Nephron progenitor cell (in vitro differentiated cells): ENCODE measurements at places on chromosomes 7 and 10.

GRCh38 chr7:35570937-35571336 lies 124.0 kb downstream of the HERPUD2 start:
- no peaks in the 10 kb centered on the region for H3K36me3 ChIP-seq
- peaks cover 7% of the 10 kb centered on the region for H3K27me3 ChIP-seq
- DNase-seq, result no peak
- peaks cover 7% of the 10 kb centered on the region for H3K4me1 ChIP-seq
- no peak overlapping the region for H3K4me3 ChIP-seq

- peaks cover 3% of the 10 kb centered on the region for H3K27me3 ChIP-seq
- H3K4me3 ChIP-seq, result no peak overlapping the region
- no peak overlapping the region for H3K27ac ChIP-seq
- no peaks in the 10 kb centered on the region for H3K36me3 ChIP-seq
Observed at GRCh38 chr7:36639826-36640225, 84.5 kb downstream of the AOAH start.

DNA sequence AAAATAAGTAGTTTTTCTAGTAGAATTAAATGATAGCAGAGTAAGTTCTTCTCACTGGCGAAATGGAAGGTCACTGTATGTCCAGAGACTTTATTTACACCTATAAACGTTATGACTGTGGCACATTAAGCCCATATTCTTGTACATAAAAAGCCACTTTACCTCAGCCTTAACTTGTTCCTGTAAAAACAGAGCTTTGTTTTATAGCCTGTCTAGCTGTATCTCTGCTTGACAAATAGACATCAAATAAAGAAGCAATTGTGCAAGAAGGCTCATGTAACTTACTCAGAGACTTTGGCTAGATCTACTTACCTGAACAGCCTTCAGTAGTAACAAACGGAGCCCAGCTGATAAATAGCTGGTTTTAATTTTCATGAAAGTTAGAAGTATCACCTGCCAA lies 324.1 kb upstream of the BMPER start:
- peak overlapping the region; percentile 19 for H3K27ac ChIP-seq
- H3K27me3 ChIP-seq, result no peaks in the 10 kb centered on the region
- no peak for DNase-seq
- peaks cover 8% of the 10 kb centered on the region for H3K36me3 ChIP-seq
- H3K4me3 ChIP-seq, result no peak overlapping the region
- peaks cover 24% of the 10 kb centered on the region for H3K4me1 ChIP-seq

- H3K27me3 ChIP-seq, result no peaks in the 10 kb centered on the region
- peak; percentile 30 for DNase-seq
- peaks cover 7% of the 10 kb centered on the region for H3K4me1 ChIP-seq
- H3K27ac ChIP-seq, result no peak overlapping the region
- H3K36me3 ChIP-seq, result peaks cover 6% of the 10 kb centered on the region
Observed at GRCh38 chr7:81484261-81484660, 285.6 kb downstream of the HGF start.

DNA sequence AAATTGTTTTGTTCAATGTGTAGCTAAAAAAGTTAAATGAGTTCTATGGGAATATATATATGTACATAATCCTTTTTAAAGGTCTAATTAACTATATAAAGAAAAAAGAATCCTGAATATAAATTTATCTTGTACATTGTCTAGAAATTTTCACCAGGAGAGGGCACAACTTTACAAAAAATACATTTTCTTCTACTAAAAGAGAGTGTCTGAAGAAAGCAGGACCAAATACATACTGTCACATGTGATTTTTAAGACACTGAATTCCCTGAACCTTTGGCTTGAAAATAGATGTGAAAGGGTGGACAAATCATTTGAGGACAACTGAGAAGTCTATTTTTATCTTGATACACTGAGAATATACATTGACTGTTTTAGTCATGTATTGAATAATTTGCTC lies 204.3 kb downstream of the DGKB start:
- no peak overlapping the region for H3K4me3 ChIP-seq
- no peaks in the 10 kb centered on the region for H3K27me3 ChIP-seq
- no peaks in the 10 kb centered on the region for H3K36me3 ChIP-seq
- no peaks in the 10 kb centered on the region for H3K4me1 ChIP-seq

DNA sequence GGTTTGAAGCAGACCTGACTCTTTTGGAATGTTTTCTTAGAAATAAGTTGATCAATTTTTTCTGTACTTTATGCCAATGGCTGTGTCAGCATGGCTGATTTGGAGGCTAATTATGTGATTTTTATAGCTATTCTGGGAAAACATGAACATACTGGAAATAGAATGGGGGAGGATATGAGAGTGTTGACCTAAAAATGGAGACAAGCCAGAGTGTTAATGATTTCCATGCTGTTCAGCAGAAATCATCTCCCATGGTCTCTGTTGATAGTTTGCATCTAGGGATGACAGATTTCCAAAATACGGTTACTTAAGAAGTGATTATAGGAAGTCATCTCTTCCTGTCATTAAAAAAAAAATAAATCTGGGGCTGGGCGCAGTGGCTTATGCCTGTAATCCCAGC lies 32.7 kb upstream of the DMTF1 start:
- H3K36me3 ChIP-seq, result no peaks in the 10 kb centered on the region
- H3K4me3 ChIP-seq, result no peak overlapping the region
- H3K27ac ChIP-seq, result no peak overlapping the region
- no peaks in the 10 kb centered on the region for H3K4me1 ChIP-seq
- no peaks in the 10 kb centered on the region for H3K27me3 ChIP-seq
- DNase-seq, result no peak

GRCh38 chr10:27911539-27911938 lies 87.3 kb downstream of the ODAD2 start:
- peaks cover 5% of the 10 kb centered on the region for H3K27me3 ChIP-seq
- no peak overlapping the region for H3K27ac ChIP-seq
- H3K4me3 ChIP-seq, result no peak overlapping the region
- H3K36me3 ChIP-seq, result no peaks in the 10 kb centered on the region

- H3K36me3 ChIP-seq, result no peaks in the 10 kb centered on the region
- no peak for DNase-seq
- peaks cover 17% of the 10 kb centered on the region for H3K4me1 ChIP-seq
- H3K27ac ChIP-seq, result no peak overlapping the region
- H3K27me3 ChIP-seq, result peaks cover 2% of the 10 kb centered on the region
- no peak overlapping the region for H3K4me3 ChIP-seq
Observed at GRCh38 chr7:16836481-16836880, 31.7 kb upstream of the AGR2 start.

DNA sequence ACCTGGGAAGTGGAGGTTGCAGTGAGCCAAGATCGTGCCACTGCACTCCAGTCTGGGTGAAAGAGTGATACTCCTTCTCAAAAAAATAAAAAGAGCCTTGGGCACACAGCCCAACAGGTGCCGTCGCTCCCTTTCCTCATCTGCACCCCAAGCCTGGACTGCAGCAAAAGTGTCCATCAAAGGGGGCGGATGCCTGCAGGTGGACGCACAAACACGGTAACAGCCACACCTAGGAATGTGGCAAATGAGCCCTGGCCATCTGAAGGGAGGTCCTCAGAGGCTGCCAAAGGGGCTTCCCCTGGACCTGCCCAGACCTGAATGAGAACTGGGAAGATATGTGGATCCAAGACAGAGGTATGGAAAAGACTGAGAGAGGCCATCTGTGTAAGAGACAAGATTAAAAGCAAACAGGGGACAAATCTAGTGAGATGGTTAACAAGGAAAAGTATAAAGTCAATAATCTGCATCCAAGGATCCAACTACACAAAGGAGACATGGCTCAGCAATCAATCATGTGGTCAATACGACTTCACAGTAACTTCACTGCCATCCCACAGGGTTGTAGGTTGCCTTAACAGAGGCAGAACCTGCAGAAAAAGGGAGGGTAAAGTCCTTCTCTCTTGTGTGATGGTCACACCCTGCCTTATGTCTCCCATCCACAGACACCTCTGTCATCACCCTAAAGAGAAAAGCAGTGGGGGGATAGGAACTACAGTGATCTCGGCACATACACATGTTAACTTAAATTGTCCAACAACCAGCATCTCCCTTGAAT lies 25.4 kb downstream of the DRGX start:
- no peak for DNase-seq
- no peaks in the 10 kb centered on the region for H3K36me3 ChIP-seq
- H3K27me3 ChIP-seq, result peaks cover 35% of the 10 kb centered on the region
- H3K4me3 ChIP-seq, result no peak overlapping the region

DNA sequence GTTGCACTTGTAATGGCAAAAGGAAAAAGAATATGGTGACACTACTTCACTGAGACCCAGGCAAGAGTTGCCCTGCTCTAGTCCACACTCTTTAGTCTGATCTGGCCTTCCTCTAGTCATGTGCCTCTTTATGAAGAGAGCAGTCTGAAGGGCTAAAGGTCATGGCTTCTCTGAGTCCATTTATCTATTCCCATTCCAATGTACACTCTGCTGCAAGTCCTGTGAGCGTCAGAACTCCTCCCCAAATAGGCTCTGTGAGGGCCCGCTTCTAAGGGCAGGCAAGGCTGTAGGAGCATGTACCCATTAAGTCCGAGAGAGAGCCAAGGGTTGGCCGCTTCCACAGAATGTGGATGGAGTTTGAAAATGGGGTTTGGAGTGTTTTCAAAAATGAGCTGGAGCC lies 209.3 kb downstream of the AHR start:
- H3K36me3 ChIP-seq, result no peaks in the 10 kb centered on the region
- DNase-seq, result no peak
- H3K4me1 ChIP-seq, result no peaks in the 10 kb centered on the region
- H3K4me3 ChIP-seq, result no peak overlapping the region
- no peaks in the 10 kb centered on the region for H3K27me3 ChIP-seq

GRCh38 chr7:144531181-144531580 lies 127.7 kb upstream of the NOBOX start:
- H3K27me3 ChIP-seq, result peaks cover 2% of the 10 kb centered on the region
- no peak for DNase-seq
- H3K4me1 ChIP-seq, result peaks cover 48% of the 10 kb centered on the region
- H3K4me3 ChIP-seq, result no peak overlapping the region
- H3K36me3 ChIP-seq, result no peaks in the 10 kb centered on the region
- peak overlapping the region; percentile 73 for H3K27ac ChIP-seq

- no peaks in the 10 kb centered on the region for H3K36me3 ChIP-seq
- H3K4me1 ChIP-seq, result peaks cover 11% of the 10 kb centered on the region
- H3K27me3 ChIP-seq, result peaks cover 2% of the 10 kb centered on the region
- no peak for DNase-seq
Observed at GRCh38 chr7:94104301-94104700, 100.1 kb upstream of the BET1 start.

DNA sequence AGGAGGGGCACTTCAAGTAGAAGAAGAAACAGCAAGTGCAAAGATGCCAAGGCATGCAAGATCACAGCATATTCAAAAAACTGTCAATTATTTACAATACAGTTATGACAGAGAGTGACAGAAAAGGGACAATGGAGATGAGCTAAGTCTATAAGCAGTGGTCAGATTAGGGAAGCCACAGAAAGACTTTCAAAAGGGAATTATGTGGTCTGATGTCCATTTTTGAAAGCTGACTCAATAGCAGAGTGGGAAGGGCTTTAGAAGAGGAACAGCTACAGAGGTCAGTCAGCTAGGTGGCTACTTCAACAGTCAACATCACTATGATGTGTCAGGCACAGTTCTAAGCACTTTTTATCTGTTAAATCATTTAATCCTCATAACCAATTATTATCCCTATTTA lies 45.2 kb upstream of the SPOCK2 start:
- H3K27ac ChIP-seq, result peak overlapping the region; percentile 38
- H3K4me3 ChIP-seq, result no peak overlapping the region
- peaks cover 3% of the 10 kb centered on the region for H3K27me3 ChIP-seq
- peaks cover 13% of the 10 kb centered on the region for H3K4me1 ChIP-seq
- peaks cover 43% of the 10 kb centered on the region for H3K36me3 ChIP-seq

GRCh38 chr7:12475362-12476063 lies 71.8 kb upstream of the VWDE start:
- peak; percentile 13 for DNase-seq
- H3K4me3 ChIP-seq, result no peak overlapping the region
- H3K36me3 ChIP-seq, result no peaks in the 10 kb centered on the region
- H3K27me3 ChIP-seq, result no peaks in the 10 kb centered on the region
- H3K4me1 ChIP-seq, result peaks cover 26% of the 10 kb centered on the region

DNA sequence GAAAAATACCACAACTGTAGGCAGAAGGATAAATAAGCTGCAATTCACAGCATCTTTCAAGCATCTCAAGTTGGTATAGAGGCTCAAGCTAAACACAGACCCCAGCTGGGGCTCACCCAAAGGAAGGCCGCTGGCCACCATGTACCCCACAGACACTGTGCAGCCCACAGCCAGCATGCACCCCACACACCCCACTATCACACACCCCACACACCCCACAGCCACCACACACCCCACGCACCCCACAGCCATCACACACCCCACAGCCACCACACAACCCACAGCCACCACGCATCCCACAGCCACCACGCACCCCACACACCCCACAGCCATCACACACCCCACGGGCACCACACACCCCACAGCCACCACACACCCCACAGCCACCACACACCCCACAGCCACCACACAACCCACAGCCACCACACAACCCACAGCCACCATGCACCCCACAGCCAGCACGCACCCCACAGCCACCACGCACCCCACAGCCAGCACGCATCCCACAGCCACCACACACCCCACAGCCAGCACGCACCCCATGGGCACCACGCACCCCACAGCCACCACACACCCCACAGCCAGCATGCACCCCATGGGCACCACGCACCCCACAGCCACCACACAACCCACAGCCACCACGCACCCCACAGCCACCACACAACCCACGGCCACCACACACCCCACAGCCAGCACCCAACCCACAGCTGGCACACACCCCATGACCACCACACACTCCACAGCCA lies 214.7 kb downstream of the DNAJB6 start:
- DNase-seq, result no peak

DNA sequence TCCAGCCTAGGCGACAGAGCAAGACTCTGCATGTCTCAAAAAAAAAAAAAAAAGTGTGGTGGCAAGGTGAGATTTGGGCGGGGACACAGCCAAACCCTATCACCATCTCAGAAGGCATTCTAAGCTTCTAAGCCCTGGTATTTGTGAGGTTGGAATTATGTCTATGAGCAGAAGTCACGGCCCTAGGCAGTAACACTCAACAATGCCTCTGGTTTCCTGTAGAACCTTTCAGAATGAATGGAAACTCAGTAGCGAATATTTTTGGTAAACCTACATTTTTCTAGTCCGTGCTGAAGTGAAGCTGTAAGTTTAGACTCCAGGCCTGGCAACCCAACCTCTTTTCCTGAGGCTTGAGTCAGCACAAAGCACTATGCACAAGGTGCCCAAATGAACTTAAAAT lies 88.3 kb downstream of the FAM107B start:
- H3K4me3 ChIP-seq, result no peak overlapping the region
- H3K27me3 ChIP-seq, result peaks cover 15% of the 10 kb centered on the region
- no peak for DNase-seq

DNA sequence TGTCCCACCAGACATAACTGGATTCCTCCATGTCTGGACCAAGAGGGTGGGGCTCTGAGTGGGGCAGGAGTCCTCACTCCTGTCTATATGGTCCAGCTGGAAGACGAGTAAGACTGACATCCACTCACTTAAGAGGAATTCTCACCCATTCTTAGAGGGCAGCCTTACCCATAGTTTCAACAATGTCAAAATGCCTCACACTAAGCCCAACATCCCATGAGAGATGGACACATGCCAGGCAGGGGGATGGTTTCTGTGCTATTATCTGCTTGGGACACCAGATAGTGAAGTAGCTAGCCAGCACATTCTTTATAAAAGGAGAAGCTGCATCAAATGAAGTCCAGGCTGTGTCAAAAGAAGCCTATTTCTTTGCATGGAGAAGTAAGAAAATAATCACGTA lies 4.7 kb upstream of the LANCL2 start:
- H3K27me3 ChIP-seq, result peaks cover 5% of the 10 kb centered on the region
- no peak overlapping the region for H3K27ac ChIP-seq
- H3K36me3 ChIP-seq, result no peaks in the 10 kb centered on the region
- no peak for DNase-seq
- peaks cover 17% of the 10 kb centered on the region for H3K4me1 ChIP-seq
- H3K4me3 ChIP-seq, result no peak overlapping the region

GRCh38 chr10:22682237-22683139 lies 31.9 kb downstream of the PIP4K2A start:
- H3K27me3 ChIP-seq, result no peaks in the 10 kb centered on the region
- no peak overlapping the region for H3K27ac ChIP-seq
- H3K4me3 ChIP-seq, result no peak overlapping the region
- DNase-seq, result no peak
